ENCODE measurements at places on chromosomes 3 and 15.

DNA sequence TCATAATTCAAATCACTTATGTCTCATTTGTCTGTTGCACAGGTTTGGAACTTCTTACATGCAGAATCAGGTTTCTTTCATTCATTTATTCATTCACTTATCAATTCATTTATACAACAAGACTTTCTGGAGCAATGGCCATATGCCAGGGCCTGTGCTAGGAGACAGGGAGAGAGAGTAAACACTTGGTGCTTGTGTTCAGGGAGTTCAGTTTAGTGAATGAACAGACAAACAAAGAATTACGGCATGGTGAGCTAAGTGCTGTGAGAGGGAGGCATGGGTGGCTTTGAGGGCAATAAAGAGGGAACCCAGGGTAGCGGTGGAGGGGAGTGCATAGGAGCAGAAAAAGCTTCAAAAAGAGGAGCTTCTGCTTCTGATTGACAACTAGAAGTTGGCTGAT lies 8.5 kb upstream of the IREB2 start:
- DNase-seq = no peak

DNA sequence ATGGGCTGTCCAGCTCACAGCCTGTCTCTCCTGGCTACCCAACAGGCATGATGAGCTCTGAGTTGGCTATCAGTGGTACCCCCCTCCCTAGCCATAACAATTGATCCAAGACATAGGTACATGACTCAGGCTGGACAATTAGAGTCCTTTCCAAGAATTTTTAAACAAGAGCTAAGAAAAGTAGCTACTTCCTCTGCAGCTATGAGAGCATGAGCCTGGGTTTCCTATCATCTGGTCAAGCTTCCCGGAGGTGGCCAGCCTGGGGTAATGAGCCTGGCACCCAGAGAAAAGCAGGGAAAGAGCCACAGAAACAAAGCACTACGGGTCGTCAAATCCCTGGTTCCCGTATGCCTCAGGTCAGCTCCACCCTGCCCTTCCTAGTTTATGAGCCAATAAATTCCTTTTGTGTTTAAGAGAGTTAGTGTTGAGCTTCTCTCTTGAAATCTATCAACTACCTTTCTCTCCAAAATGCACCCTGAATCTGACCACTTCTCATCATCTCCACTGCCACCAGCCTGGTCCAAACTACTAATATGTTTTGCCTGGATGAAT lies 2.3 kb upstream of the SLC51B start:
- DNase-seq = no peak

GRCh38 chr15:76270876-76271275 lies 40.4 kb downstream of the ETFA start:
- DNase-seq = no peak

DNA sequence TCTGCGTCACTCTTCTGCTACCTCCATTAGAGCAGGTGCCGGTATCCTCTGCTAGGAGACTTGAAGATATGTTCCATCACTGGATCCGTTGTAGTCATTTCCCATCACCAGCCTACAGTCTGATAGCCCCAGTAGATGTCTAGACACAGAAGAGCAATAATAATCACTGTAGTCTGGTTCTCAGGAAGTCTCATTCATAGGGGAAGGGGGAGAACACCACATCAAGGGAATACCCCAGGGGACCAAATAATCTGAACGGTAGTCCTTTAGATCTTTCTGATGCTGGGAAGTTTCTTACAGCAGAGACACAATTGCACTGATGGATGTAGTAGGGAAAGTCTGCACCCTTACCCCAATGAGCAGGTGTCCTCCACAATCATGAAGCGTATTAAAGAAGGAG lies 595.0 kb downstream of the EPHA3 start:
- no peak for DNase-seq

DNA sequence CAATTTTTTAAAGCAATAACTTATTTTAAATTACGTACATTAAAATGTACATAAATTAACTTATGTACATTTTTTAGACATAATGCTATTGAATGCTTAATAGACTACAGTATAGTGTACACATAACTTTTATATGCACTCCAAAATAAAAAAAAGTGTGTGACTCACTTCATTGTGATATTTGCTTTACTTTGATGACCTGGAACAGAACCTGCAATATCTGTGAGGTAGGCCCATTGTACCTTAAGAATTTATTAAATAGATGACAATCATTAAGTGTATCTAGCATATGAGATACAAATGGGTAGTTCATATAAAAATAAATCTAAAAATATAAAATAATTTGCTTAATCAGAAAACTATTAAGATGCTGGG lies 276.7 kb downstream of the NFKBIZ start:
- DNase-seq = no peak

- no peak for DNase-seq
These were observed 105.4 kb downstream of the ADCY5 start for GRCh38 chr3:123343296-123344174.

DNA sequence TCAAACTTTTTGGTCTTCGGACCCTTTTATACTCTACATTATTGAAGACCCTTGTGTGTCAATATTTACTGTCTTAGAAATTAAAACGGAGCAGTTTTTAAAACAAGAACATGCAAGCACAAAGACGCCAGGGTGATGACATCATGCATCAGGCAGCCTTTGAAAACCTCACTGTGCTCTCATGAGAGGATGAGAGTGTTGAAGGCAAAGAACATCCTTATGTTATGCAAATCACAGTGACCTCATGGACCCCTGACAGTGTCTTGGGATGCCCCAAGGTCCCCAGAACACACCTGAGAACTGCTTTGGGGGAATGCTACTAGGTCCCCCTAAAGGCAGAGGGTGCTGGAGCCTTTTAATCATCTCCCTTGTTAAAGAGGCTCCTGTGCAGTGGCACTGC lies 51.6 kb downstream of the CHDH start:
- DNase-seq = no peak

DNA sequence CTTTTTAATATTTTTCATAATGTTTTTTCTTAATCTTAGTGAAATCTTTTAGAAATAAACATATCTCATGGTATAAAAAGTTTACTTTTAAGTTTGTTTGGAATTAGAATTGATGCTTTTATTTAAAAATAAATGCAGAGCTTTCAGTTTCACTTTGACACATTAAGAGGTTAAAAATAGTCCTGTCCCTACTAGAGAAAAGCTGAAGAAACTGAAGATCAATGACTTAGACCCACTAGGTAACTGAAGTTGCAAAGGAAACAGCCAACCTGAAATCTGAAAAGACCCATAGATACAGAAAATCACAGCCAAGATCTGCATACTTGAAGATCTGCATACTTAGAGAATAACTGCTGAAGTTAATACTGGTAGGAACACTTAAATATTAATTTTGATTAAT lies 237.6 kb downstream of the RAP2B start:
- no peak for DNase-seq

GRCh38 chr3:77321646-77322045 lies 281.7 kb downstream of the ROBO2 start:
- no peak for DNase-seq

DNA sequence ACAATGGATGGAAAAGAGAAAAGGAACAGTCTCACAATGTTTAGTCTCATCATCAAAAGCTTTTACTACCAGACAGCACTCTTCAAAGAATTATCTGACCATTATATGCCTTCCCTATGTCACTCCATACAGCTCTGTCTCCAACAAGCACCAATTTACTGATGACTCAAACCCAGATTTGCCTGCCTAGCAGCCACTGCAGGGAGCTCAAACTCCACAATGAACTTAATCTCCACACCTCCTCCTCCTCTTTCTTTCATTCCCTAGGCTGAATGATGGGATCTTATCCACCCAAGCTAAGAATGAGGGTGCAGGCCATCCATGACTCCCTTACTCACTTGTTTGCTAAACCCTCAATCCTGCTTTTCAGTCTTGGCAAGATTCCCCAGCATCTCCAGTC lies 45.5 kb downstream of the NBEAL2 start:
- DNase-seq = no peak

DNA sequence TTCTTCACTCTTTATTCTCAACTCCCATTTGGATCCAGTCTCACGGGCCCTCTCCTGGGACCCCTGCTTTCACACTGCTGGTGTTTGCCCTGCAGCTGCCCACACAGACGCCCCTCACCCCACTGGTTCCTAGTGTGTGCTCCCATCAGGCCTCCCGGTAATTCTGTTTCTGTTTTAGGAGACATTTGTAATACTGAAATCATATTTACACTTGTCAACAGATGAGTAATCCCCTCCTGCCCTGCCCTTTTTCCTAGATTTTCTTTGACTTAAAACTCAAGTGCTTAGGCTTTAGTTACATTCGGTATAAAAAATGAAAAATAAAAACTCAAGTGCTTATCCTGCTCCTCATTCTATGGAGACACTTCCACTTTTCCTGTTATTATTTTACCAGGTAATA lies 18.4 kb upstream of the ABTB1 start:
- DNase-seq = no peak

GRCh38 chr3:141228395-141228794 lies 3.2 kb upstream of the PXYLP1 start:
- no peak for DNase-seq

DNA sequence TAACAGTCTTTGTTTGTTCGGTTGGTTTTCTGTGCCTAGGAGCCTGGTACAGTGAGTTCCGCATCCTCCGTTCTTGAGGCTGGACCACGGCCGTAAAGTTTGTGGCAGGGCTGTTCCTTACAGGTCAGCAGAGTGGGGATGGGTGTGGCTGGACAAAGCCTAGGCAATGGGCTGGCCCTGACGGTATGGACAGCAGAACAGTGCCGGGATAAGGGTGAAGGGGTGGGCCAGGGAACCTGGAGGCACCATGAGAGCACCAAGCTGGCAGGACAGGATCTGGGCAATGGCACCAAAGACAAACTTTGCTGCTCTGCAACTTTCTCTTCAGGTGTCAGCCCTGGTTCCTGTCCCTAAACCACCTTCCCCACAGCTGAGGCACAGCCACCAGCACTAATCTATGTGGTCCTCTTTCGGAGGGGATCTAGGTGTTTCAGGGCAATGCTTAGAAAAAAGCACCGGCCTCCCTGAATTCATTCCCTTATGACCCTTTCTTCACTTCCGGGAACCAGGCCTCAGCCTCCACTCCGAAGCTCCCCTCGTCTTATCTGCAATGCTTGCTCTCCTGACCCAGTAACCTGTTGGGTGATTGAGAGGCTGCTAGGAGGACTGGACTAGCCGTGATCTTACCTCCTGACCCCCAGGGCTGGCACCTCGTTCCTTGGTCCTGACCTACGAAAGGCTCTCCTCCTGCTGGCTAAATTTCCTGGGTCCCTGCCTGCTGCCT lies 54.4 kb downstream of the KLHL6 start:
- no peak for DNase-seq

DNA sequence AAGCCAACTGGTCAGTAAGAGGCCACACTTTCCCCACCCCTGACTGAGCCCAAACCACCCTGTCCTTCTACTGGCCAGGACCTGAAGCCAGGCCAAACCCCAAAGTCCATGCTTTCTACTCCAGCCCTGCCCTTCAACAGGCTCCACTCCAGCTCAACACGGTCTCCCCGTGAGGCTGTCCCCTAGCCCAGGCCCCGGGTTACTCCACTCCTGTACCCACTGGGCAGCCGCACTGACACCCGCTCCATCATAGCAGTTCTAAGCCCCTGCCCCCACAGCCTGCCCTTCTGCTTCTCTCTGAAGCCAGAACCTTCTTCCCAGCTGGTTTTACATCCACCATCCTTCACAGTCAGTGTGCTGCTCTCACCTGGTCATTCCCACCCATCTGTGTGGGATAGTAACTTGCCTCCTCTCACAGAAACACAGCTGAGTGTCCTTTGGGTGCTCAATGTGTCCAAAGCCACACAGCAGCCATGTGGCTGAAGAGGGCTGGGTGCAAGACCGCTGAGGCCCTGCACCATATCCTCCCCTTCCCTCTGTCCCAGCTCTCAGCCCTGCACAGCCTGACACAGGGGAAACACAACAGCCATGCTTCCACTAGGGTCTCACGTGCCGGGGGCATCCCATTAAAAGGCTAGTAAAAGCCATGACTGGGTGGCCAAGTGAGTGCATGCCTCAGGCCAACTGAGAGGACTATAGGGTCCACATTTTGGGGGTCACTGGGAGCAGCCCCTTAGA lies 38.1 kb downstream of the TLE3 start:
- DNase-seq = no peak

GRCh38 chr15:34284937-34285336 lies 52.6 kb downstream of the SLC12A6 start:
- DNase-seq = no peak

DNA sequence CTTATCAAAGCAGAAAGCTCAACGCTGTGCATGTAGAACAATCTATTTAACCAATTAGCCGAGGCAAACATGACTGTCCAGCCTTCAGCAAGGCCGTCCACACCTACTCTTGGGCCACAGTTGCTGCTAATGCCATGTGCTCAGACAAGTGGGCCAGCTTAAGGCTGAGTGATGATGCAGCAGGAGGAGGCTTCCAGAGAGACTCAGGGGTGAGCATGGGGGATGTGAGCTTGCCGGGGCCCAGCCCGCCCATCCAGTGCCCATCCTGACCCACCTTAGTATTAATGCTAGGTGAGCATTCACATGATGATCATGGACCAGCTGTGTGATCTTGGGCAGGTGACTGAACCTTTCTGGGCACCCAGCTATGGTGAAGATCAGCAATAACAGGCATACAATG lies 150.1 kb downstream of the TPRA1 start:
- DNase-seq = no peak
